Fibroblast of skin of right quadriceps (primary cell): ENCODE measurements at places on chromosomes 7 and 10.

GRCh38 chr10:33653584-33654367 lies 319.3 kb upstream of the NRP1 start:
- peak; percentile 92 for DNase-seq

DNA sequence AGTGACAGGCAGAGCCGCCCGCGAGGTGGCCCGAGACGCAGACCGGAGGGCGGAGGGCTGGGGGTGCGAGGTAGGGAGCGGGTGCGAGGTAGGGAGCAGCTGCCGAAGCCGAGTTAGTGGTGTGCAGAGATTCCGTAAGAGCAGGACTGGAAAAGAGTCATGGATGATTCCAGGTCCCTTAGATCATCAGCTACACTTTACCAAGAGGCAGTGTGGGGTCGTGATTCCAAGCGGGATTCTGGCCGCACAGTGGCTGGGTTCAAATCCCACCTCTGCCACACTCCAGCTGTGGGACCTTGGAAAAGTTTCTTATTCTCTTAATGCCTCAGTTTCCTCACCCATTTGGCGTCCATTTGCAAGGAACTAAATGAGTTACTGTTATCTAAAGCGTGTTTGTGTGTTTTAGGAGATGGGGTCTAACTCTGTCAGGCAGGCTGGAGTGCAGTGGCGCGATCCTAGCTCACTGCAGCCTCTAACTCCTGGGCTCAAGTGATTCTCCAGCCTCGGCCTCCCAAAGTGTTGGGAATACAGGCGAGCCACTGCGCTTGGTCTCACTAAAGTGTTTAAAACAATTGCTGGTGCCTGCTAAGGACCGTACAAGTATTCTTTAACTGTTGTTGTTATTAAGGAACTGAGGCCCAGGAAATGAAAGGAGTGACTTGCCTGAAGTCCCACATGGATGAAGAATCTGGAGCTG lies 1.1 kb downstream of the NDUFB2 start:
- DNase-seq, result no peak

GRCh38 chr7:25779002-25779546 lies 372.9 kb upstream of the NFE2L3 start:
- DNase-seq, result no peak

DNA sequence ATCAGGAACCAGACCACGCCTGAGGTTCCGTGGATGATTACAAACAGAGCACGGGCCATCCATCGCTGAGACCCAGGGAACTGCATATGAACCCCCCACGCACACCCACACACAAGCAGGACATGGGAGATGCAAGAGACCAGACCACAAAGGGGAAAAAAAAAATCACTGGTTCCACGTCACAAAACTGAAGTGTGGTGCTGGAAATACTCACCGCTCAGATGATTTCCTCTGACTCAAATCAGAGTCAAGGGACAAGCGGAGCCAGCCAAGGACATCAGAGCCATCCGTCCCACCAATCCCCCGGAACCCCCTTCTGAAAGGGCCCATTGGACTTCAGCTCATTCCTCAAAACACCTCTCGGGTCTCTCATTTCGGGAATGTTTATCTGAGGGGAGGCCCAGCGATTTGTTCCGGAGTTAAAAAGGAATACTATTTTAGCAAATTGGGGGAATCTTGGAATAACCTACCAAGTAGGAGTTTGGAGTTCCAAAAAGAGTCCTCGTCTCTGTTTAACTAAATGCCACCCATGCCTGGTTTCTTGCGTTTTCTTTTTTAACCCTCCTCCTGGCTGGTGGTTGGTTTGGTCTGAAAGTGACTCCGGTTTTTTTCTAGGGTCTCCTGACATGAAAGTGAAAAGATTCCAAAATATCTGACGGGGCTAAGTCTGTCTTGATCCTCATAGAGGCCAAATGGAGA lies 15.0 kb downstream of the SNX8 start:
- peak; percentile 75 for DNase-seq

- no peak for DNase-seq
These were observed 77.8 kb upstream of the ZNF804B start for GRCh38 chr7:88681682-88682081.

DNA sequence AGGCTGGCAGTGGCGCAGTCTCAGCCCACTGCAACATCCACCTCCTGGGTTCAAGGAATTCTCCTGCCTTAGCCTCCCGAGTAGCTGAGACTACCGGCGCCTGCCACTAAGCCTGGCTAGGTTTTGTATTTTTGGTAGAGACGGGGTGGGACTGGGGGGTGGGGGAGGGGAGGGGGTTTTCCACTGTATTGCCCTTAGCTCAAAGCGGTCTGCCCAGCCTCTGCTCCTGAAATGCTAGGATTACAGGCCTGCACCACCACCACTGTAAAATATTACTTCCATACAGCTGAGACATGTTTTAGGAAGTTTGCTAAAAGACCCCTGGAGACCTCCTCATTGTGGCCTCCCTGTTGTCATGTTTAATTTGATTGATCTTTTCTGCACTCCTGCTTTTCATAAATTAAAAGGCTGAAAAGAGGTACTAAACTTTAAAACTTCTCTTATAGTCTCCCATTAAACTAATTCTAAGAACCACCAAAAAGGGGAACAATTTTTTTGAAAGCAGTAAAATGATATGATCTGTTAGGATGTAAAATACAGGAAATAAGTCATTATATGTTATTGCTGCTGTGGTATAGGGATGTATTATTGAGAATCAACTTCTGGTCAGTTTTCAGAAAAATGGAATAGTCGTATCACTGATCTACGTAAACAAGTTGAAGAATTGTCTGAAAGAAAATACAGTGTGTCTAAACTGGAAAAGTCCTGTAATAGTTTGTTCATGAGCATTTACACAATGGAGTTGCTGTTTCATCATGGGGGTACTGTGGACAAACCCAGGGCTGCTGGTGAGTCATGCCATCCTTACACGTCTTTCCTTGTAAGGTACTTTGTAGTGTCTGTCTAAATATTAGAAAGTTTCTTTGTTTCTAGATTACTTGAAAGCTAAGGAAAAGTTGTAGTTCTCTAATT lies 72.9 kb upstream of the TMEM248 start:
- DNase-seq, result peak; percentile 68

GRCh38 chr10:86099542-86100334 lies 266.9 kb downstream of the GRID1 start:
- DNase-seq, result no peak

- DNase-seq, result peak; percentile 64
These were observed 162.6 kb downstream of the UBE2H start for GRCh38 chr7:129790136-129790535.
